ENCODE measurements at places on chromosomes 7 and 10.

DNA sequence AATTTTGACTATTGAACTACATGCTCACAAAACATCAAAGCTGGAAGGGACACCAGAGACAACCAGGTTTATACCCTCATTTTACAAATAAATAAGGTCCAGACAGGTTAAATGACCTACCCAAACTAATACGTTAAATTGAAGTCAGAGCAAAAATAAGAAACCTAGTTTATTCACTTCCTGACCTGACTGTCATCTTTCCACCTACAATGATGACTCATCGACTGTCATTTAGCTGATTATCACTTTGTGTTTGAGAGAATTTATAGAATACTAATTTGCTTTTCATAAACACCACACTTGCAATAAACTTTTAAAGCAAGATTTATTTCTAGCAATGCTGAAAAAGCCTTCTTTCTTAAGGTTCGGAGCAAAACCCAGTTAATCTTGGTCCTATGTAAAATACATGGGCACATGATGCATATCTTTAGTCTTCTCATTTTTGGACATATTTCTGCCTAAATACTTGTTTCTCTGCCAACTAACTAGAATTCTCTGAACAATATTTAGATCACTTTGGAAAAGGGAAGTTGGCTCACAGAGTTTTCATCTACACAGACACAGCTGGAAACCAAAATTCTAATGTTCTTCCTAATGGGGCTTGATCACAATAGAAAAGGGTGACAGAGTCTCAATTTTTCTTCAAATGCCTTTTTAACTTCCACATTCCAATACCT lies 16.7 kb upstream of the LRRN3 start:
- DNase-seq: no peak

GRCh38 chr7:24718431-24718831 lies 38.8 kb downstream of the GSDME start:
- no peak for DNase-seq

DNA sequence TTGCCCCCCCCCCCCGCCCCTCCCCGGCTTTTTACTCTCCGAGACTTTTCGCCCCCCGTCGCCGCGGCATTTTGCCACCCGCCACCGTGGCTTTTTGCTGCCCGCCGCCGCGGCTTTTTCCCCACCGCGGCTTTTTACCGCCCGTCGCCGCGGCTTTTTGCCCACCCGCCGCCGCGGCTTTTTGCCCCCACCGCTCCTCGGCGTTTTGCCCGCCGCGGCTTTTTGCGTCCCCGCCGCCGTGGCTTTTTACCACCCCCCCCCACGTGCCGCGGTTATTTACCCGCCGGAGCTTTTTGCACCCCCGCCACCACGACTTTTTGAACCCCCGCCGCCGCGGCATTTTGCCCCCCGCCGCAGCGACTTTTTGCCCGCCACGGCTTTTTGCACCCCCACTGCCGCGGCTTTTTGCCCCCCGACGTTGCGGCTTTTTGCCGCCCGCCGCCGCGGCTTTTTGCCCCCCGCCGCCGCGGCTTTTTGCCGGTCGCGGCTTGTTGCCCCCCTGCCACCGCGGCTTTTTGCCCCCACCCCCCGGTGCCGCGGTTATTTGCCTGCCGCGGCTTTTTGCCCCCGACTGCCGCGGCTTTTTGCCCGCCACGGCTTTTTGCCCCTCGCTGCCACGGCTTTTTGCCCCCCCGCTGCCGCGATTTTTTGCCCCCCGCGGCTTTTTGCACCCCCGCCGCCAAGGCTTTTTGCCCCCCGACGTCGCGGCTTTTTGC lies 461.1 kb downstream of the ZNF33B start:
- DNase-seq: no peak

DNA sequence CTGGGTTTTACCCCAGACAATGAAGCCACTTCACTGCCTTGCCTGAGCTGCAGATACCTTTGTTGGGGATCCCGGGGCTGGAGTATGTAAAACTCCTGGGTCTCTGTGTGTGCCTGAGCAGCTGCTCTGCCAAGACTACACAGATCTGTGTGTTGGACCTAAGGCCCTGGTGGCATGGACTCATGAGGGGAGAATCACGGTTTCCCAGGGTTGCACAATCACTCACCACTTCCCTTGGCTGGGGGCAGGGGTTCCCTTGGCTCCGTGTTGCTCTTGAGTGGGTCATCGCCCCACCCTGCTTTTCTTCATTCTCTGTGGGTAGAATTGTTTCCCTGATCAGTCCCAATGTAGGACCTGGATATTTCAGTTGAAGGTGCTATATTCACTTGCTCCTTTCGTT lies 13.9 kb upstream of the TBATA start:
- DNase-seq: no peak

DNA sequence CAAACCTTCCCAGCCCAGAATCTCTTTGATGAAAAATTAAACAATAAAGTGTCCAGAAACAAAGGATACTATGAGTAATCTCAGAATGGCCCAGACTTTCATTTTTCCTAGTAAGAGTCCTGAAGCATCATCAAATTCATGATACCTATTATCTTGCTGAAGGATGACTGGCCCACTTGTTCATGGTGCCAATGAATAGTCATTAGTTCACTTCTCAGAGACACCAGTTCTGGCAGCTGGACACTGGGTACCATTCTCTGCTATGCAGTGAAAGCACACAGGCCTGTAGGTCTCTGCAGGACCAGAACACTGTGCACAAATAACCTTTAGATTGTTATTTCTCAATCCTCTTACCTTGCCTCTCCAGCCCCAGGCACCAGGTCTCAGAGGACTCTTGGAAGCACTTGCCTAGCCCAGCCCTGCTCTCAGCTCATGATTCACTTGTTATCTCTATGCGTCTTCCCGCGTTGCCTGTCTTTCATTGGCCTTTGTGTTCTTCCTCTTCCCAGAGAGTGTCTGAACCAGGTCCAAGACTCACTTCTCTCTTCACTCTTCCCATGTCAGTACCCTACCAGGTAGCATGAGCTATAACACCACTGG lies 98.1 kb upstream of the AGBL3 start:
- DNase-seq: no peak

DNA sequence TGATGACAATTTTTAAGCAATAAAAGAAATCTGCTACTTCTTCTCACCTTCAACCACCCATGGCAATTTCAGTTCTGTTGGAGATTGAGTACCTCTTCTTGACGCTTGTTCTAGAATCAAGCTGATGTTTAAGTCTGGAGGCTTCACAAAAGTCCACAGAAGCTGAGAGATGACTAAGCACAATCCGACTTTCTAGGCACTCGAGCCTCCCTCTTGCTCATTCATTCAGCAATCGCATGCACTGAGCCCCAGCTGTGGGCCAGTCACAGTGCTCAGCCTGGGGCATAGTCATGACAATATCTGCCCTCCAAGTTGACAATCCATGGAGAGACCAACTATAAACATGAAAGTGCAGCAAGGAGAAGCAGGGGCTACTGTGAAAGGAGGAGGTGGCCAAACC lies 103.2 kb downstream of the IPMK start:
- no peak for DNase-seq

DNA sequence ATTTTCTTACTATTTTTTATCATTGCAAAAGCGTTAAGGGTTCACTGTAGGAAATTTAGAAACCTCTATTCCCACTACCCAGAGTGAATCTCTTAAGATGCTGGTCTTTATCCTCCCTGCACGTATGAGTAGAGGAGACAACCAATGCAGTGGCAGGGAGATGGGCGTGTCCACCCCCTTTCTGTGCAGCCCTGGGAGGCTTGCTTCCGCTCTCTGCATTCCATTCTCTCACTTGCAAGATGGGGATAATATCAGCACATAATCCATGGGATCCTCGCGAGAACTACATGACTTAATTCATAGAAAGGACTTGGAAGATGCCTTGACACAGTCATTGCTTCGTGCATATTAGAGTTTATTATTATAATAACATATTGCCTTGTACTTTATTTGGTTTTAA lies 196.2 kb downstream of the KLF6 start:
- DNase-seq: no peak

DNA sequence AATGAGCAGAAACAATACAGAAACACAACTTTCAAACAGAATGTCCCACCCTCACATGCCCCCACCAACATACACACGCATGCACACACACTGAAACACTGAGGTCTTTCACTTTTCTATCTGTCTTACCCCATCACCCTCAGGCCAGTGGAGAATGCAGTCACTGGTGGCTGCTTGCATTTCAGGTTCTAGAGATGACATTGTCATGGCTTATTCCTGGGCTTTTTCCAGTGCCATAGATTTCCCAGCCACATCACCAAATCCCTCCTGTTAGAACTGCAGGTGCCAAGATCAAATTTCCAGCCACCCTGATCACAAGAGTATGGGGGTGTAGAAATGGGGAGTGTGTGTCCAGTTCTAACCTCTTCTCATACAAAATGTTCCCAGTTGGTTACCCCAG lies 68.4 kb downstream of the CACNA2D1 start:
- no peak for DNase-seq

GRCh38 chr7:80536426-80536825 lies 24.6 kb upstream of the GNAT3 start:
- DNase-seq: no peak

Data from ascending aorta (tissue), 2 donors.